ENCODE measurements at places on chromosomes 13 and 19.
A peak's percentile ranks its signal among the peaks of the same experiment; 100 is the strongest.

- DNase-seq: no peak
Observed at GRCh38 chr13:30675717-30676116, 58.0 kb downstream of the USPL1 start.

- DNase-seq: no peak
Observed at GRCh38 chr13:34611671-34612070, 330.4 kb upstream of the NBEA start.

DNA sequence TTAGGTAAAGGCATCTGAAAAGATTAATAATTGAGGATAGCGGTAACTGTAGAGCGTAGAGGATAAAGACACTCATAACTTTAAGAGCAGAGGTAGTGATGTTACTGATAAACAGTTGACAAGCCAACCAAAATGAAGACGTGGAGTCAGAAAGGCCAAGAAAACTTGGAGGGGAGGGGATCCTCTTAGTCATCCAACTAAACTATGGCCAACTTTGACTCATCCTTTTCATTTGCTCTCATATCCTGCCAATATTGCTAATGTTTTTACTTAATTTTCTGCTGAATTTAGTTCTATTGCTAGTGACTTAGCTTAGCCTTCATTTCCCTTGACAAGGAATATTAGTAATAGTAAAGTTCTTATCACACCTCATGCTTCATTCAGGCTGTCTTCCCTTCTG lies 13.4 kb downstream of the ITGBL1 start:
- DNase-seq: no peak

- DNase-seq: no peak
Observed at GRCh38 chr19:15684828-15685227, 11.9 kb downstream of the CYP4F12 start.

- DNase-seq: no peak
Observed at GRCh38 chr19:35621708-35622107, 7.1 kb upstream of the RBM42 start.

DNA sequence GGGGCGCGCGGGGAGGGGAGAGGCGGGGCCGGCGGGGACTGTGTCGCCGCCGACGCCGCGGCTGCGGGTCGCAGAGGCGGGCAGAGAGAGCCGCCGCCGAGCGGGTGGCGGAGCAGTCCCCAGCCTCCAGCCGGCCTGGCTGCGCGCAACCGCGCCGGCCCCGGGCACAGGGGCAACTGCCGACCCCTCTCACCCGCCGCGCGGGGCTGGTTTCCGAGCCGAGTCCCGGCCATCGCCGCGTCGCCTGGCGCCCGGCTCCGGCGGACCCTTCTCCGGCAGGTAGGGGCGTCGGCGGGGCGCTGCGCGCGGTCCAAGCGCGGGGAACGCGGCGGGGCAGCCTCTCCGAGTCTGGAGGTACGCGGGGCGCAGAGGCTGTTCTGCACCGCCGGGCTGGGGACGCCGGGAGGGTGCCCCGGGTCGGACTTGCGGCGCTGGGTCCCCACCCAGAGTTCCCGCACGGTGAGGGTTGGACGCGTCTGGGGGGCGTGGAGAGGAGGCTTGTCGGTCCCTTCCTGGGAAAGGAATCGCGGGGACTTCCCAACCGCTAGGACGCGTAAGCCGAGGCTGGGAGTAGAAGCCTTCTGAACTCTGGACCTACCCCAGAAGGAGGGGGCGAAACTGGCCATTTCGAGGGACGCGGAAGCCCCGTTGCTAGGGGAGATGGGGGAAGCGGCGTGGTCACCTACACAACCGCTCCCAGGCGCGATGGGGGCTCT lies 133.6 kb upstream of the MYO16 start:
- DNase-seq: no peak

DNA sequence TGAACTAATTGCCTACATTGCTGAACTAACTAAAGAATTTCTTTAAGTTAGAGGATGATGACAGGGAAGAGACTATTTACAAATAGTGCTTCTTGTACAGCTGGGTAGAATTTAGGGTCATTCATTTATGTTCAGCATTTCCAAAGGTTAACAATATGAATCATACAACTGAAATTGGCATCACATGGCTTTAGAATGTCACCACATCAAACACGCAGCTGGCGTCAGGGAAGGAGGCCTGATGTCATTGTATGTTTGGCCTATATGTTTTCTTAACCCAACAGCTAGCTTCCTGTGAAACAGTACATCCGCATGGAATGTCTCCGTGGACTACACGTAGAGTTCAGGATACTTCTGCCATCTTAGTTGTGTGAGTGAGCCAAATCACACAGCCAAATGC lies 99.0 kb upstream of the TNFSF11 start:
- DNase-seq: no peak

DNA sequence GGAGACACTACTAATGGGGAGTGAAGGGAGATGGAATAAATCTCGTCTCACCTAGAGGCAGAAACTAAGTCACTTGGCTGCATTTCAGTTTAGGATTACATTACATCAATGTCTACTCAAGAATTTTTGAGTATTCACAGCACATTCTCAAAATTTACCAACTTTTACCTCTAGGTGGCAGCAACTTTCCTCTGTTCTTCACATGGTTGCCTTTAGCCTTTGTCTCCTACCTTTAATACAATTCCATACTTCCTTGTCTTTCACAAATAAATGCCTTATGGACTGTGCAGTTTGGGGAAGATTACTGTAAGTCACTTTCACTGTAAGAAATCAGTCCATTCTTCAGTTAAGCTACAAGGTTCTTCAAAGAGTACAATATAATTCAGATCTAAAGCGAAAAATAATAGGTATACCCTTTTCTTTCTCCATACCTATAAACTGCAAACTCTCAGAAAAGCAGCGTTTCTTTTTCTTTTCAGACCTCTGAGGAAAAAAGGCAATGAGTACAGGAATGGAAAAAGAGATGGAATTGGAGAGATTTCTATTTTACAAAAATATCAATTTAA lies 379.4 kb downstream of the KLF12 start:
- DNase-seq: no peak

DNA sequence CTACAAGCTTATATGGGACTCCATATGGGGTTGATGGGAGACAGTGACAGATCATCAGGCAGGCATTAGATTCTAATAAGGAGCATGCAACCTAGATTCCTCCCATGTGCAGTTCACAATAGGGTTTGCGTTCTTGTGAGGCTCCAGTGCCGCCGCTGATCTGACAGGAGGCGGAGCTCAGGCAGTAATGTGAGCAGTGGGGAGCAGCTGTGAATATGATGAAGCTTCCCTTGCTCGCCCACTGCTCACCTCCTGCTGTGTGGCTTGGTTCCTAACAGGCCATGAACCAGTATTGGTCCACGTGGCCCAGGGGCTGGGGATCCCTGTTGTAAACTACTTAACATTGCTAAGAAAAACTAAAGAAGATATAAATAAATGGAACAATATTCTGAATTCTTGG lies 378.4 kb downstream of the KCNRG start:
- DNase-seq: no peak

DNA sequence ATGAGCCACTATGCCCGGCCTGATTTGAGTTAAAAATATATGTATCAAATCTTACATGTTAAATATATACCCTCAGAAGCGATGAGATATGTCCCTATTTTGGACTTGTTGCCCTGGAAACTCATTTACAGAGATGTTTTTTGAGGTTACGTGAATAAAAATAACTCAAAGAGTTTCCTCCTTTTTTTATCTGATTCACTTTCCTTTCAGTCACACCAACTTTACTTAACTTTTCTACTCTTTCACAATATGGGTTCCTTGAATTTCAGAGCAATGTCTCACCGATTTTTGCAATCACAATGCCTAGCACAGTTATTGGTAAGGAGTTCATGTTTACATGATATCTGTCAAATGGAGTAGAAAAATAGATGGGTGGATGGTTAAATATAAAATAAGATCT lies 2.3 kb downstream of the OR7C2 start:
- no peak for DNase-seq

GRCh38 chr19:12731337-12731736 lies 3.1 kb downstream of the TRIR start:
- DNase-seq: no peak

DNA sequence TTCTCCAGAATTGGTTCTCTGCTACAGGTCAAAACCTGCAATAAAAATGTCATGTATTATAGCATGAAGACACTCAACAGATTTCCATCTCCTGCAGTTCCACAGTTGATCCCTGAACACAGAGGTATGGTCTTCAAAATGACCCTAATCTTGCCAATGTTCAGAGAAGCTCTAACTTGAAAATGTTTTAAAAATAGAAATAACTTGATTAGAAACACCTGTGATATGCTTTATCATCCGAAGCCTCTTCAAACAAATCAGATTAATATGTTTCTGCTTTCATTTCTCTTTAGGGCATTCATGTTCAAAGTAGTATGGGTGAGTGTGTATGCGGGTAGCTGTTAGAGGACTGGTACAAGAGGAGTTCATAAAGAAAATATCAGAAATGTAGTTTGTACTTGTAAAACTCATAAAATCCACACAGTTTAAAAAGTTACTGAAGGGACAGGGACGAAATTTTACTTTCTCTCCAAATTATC lies 60.4 kb downstream of the KCNRG start:
- no peak for DNase-seq

- DNase-seq: peak; percentile 36
Observed at GRCh38 chr13:99087954-99088491, 110.2 kb upstream of the DOCK9 start.

GRCh38 chr13:110328573-110328972 lies 21.5 kb downstream of the COL4A2 start:
- DNase-seq: no peak

- no peak for DNase-seq
Observed at GRCh38 chr19:33264881-33265445, 37.4 kb downstream of the CEBPA start.

- DNase-seq: no peak
Observed at GRCh38 chr13:111919849-111920248, 147.1 kb upstream of the SOX1 start.

DNA sequence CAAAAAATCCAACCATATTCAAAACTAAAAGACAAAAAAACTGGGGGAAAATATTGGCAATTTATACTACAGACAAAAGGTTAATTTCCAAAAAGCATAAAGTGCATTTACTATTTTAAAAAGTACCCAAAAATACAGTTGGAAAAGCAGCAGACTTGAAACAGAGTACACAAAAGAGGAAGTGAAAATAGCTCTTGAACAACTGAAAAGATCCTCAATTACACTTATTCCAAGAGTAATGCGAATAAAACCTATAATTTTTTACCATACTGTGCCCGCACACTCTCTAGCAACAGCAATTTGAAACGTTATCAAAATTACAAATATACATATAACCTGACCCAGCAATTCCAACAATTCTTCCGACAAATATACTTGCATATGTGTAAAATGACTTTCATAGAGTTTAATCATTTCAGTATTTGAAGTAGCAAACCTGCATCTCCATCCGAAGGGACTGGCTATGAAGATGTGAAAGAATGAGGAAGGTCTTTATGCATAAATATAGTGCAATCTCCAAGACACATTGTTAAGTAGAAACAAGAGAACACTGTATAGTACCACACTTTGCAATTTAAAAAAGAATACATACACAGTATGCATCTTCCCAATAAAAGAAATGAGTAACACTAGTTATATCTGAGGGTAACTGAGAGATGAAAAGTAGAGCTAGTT lies 25.4 kb downstream of the ALG5 start:
- DNase-seq: no peak
